Activated CD4-positive, alpha-beta T cell treated with anti-CD3 and anti-CD28 coated beads, Interleukin-2, Interleukin-4, amounts not matched to agents 100 ng/mL and 50 ng/mL, durations not matched to agents 16 hours and 8 hours (primary cell): ENCODE measurements at places on chromosomes 5 and 9.

- no peak for DNase-seq
These were observed 216.5 kb downstream of the MCTP1 start for GRCh38 chr5:95068289-95068910.

- no peak for DNase-seq
These were observed 7.2 kb downstream of the INSL6 start for GRCh38 chr9:5178126-5178805.

GRCh38 chr5:104431981-104432380 is 869.4 kb upstream of the NUDT12 start:
- DNase-seq = no peak

GRCh38 chr9:37476930-37477329 is 8.8 kb upstream of the POLR1E start:
- DNase-seq = no peak

- no peak for DNase-seq
These were observed 118.4 kb upstream of the PRSS3 start for GRCh38 chr9:33676746-33677505.

GRCh38 chr5:170571875-170572852 is 68.3 kb downstream of the KCNIP1 start:
- peak; percentile 88 for DNase-seq

- no peak for DNase-seq
These were observed 406.7 kb upstream of the IRX4 start for GRCh38 chr5:2289380-2289779.

GRCh38 chr9:124477648-124478285 is 27.5 kb downstream of the ADGRD2 start:
- no peak for DNase-seq

DNA sequence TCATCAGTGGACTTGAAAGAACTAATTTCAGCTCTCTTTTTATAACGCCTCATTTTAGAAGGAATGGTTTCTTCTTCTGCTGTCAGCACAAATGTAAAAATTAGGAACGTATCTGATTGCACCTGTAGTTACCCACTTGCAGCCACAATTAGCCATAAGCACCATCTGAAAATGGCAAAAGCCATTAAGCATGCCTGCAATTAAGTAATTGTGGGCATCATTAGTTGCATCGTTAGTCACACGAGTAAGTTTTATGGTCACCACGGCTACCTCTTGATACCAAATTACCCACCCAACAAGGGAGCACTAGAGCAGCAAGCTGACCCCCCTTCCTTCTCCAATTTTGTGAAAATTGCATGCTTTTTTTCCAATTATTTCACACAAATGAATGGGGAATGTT is 25.8 kb upstream of the SLC44A1 start:
- DNase-seq = no peak

GRCh38 chr9:29691758-29692407 is 2118.6 kb upstream of the C9orf72 start:
- DNase-seq = peak; percentile 4
